ENCODE measurements at places on chromosomes 6 and 20.

DNA sequence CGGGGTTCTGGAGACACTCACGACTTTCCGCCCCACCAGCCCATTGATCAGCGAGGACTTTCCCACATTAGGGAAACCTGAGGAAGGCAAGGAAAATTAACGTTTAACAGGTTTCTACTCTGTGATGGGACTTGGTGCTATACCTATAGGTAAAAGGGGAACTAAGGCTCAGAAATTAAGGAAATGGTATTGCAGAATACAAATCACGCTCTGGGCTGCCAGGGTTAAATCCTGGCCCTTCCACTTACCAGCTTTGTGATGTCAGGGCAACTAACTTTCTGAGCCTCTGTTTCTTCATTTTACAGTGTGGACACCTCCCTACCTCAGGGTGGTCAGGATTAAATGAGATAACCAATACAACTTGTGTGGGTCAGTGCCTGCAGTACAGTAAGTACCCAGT lies 8.8 kb downstream of the GNL1 start:
- no peak for DNase-seq

GRCh38 chr6:131807644-131808459 lies at the start of gene ENPP1:
Gene ENPP1 (plus strand): TSS chr6:131808020. CDS start chr6:131808036, 16 bp downstream.
- peak; percentile 80 for DNase-seq

DNA sequence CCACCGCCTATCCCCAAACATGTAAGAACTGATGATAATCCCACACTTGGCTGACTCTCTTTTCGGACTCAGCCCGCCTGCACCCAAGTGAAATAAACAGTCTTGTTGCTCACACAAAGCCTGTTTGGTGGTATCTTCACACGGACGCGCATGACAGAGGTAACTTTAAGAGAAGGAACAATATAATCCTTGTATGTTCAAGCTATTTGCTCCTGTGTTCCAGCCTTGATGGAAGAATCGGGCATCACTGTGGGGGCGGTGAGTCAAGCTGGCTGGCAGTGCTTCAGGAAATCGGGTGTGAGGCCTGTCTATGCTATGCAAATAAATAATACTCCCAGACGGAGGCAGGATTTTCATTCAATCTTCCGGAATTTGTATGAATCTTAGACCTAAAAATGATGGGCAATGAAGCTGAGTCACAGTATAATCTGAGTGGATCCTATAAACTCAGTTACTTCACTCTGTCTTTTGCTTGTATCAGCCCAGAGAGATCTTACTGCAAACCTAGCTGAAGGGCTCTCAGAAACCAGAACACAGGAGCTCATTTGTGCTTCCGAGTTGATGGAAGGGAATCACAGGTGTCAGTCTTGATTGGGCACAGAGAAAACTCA lies 45.2 kb upstream of the NT5E start:
- no peak for DNase-seq

DNA sequence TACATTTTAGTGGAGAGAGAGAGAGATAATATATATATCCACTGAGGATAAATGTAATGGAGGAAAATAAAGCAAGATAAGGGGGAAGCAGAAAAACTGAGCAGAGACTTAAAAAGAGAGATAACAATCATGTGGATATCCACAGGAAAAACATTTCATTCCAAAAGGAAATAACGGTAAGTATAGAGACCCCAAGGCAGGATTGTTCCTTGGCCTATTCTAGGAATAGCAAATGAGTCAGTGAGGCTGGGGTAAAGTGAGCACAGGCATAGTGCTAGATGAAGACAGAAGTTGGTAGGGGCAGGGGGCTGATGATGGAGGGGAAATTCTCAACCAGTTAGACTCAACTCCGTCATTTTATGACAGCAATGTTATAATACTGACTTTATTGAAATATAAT lies 11.2 kb downstream of the CDC40 start:
- DNase-seq = no peak

- no peak for DNase-seq
Observed at GRCh38 chr20:36435592-36436541, 105.5 kb upstream of the MYL9 start.

GRCh38 chr6:137734875-137735182 lies 132.2 kb upstream of the TNFAIP3 start:
- no peak for DNase-seq

DNA sequence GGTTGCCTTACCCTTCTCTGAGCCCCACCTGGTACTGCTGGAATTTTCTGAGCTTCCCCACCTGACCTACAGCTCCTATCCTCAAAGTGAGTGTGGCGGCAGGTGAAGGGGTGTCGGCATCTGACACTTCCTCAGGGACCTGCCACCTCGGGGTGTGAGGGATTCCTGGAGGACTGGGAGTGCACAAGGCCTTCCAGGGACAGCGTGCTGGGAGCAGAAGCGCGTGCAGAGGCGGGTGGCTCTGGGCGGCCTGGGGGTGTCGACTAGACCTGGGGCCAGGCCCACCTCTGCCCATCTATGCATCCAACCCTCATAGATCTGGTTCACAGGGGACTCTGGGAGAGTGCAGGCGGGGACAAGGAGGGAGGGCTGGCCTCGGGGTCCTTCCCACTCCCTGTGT lies 7.8 kb downstream of the DLGAP4 start:
- no peak for DNase-seq

- DNase-seq = peak; percentile 20
Observed at GRCh38 chr20:61127311-61128039, 124.6 kb upstream of the CDH4 start.

- DNase-seq = peak; percentile 60
Observed at GRCh38 chr20:43900496-43900895, 14.2 kb upstream of the TOX2 start.

DNA sequence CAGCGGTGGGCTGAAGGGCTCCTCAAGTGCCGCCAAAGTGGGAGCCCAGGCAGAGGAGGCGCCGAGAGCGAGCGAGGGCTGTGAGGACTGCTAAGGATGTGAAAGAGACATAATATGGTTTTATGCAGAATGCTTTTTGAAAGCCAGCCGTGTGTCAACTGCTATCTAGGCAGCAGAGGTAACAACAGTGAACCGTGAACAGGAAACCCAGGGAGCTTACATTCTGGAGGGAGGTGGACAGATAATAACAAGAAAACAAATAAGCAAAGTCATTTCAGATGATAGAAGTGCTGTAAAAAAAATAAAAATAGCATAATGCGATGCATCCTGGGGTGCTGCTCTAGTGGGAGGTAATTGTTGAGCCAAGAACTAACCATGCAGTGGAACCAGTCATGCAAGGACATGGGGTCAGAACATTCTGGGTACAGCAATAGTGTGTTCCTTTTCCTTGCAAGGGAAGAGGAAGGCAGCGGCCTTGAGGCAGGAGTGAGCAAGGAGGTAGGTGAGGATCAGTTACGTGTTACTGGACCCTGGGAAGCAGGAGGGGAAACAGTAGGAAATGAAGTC lies 134.4 kb upstream of the TMEM170B start:
- DNase-seq = no peak

- no peak for DNase-seq
Observed at GRCh38 chr6:96725296-96725695, 112.0 kb downstream of the GPR63 start.

DNA sequence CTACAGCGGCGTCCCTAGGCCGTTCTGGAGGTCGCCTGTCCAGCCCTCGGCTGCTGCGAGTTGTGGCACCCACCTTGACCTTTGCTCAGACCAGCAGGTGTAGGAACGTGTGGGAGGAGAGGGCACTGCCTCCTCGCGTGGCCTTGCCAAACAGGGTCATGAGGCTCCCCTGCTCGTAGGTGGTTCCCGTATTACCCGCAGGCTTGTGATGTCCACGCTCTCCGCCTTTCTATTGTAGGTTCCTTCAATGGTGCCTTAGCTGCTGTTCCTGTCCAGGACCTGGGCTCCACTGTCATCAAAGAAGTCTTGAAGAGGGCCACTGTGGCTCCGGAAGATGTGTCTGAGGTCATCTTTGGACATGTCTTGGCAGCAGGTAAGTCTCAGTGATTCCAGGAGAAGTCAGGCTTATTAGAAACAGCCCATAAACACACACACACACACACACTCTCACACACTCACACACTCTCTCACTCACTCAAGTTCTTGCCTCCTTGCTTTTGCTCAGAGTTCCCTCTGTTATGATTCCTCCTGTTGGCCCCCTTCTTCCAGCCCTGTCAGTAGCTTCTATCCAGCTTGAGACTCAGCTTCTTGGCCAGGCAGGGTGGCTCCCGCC lies 942 bp downstream of the ACAT2 start:
- peak; percentile 6 for DNase-seq

DNA sequence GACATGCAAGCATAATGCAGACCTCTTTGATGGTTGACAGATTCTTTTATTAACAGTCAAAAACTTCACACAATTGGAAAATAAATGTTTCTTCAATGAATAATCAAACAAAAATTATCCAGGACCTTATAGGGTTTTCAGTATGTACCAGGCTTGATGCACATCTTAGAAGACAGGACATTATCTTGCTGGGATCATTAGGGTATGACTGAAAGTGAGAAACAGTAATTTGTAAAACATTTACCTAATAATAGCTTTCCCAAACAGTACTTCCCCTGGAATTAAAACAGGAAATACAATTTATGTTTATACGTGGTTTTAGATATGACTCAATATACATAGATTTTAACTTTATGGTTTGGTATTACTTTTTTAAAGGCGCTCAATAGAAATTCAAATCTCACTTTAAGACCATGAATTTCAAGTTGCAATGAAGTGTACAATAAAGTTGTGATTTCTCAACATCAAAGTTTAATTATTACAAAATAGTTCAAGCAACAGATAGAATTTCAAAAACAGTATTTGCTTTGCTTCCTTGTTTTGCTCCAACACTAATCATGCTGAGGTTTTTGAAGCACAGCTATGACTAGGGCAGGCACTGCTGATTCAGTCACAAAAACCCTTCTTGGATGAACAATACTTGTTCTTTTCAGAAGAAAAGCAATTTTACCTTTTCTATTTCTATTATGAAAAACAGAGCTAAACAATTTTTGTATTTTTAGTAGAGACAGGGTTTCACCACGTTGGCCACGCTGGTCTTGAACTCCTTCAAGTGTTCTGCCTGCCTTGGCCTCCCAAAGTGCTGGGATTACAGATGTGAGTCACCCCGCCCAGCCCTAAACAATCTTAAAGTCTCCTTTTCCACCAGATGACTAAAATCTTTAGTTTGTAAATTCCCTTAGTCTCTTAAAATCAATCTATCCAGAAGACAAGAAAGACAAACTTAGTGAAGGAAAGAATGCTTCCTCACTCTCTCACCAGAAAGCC lies 13.7 kb downstream of the SOD2 start:
- no peak for DNase-seq

DNA sequence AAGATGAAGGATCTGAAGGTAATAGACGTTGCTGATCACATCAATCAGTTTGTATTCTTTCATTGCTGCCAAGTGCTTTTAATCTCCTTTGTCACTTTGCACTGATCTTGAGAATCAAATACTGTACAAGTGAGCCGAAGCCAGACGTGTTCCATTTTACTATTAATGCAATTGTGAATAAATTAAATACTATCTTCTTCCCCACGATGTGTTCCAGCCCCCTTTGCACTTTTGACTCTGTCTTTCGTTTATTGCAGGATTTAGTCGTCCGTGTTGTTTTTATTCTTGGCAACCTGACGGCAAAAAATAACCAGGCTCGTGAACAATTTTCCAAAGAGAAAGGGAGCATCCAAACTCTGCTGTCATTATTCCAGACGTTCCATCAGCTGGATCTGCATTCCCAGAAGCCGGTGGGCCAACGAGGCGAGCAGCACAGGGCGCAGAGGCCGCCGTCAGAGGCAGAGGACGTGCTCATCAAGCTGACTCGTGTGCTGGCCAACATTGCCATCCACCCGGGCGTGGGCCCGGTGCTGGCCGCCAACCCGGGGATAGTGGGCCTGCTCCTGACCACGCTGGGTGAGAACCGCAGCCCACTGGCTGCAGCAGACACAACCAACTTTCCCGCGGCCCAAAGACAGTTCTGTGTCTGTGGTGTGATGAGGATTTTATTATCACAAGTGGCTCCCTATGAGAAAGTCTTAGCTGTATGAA lies 104.7 kb downstream of the ARMC2 start:
- peak; percentile 79 for DNase-seq

GRCh38 chr6:155315516-155315871 lies 1.2 kb upstream of the TFB1M start:
- no peak for DNase-seq

DNA sequence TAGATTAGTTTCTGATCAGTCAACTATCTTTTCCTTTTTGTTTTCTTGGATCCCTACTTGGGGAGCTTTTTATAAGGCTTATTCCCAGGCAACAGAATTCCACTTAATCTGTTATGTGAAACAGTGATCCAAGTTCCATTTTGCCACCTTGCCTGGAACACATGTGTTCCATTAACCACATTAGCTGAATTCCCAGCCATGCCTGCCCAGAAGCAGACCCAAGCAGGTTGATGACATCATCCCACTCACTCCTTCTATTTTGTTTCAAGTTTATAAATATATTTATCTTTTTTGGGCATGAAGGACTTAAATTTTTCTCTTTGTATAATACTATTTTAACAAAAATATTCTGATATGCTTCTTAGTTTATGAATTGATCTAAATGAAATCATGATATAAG lies 587.4 kb downstream of the GRIK2 start:
- no peak for DNase-seq

DNA sequence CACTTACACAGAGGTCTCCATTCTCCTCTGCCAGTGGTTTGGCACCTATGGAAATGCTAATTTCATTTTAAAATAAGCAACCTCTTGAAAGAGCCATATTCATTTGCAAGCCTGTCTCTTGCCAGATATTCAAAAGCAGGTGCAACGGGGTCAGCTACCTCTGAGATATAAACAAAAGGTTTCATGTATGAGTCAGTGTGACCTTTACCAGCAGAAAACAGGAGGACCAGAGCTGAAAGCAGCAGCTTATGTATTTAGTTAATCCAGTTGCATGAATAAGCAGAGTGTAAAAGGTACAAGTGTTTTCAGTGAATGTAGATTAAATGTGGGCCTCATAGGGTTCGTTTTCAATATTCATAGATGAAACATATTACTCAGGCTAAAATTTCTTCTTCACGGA lies 56.0 kb downstream of the TENT5A start:
- DNase-seq = no peak

DNA sequence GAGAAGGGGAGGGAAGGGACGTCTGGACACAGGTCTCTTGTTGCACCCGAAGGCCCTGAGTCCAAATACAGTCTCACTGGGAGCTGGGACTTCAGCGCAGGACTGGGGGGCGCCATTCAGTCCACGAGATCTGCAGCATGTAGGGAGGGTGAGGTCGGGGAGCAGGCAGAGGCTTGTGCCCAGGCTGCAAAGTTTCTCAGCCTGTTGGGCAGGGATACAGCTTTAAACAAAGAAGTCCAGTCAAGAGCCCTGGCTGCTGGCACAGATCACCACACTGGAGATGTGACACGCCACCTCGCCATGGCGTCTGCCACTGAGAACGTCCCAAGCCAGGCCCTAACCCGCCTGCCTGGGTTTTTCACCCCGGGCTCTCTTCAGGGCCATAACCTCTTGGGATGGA lies 256.6 kb downstream of the DLL1 start:
- no peak for DNase-seq

- no peak for DNase-seq
Observed at GRCh38 chr6:164661716-164662115, 647.7 kb downstream of the C6orf118 start.
